Myometrial cell (primary cell): ENCODE measurements at places on chromosomes 6 and 20. TPM values are rescaled to one million over a fixed set of nuclear protein-coding genes. Genes with fewer than 3 reads are reported as not detected.

The GPR6 gene
- not detected in 2 replicates for total RNA-seq

The WFDC12 gene
- not detected in 2 replicates for total RNA-seq

The DSP gene
- 0.35 TPM in 1 of 2 replicates, not detected in the other for total RNA-seq

The PAK5 gene
- total RNA-seq: not detected in 2 replicates

The PGBD1 gene
- total RNA-seq: 5.5 TPM in 2 replicates

The TNFAIP3 gene
- 4.4 and 6.6 TPM in 2 replicates for total RNA-seq

The REM1 gene
- total RNA-seq: under 0.01 TPM in 1 of 2 replicates, not detected in the other

The MMP24 gene
- total RNA-seq: 0.53 and 0.86 TPM in 2 replicates

The MOXD1 gene
- total RNA-seq: 24.2 and 31.2 TPM in 2 replicates

The NKAPL gene
- 0.29 and 1.6 TPM in 2 replicates for total RNA-seq

The VGLL2 gene
- total RNA-seq: not detected in 2 replicates

The RFX6 gene
- not detected in 2 replicates for total RNA-seq

The COL12A1 gene
- 247 and 311 TPM in 2 replicates for total RNA-seq

The RSPH3 gene
- total RNA-seq: 6.0 and 6.3 TPM in 2 replicates

The FAM162B gene
- 3.2 and 7.8 TPM in 2 replicates for total RNA-seq

The TGM3 gene
- not detected in 2 replicates for total RNA-seq

The GINS1 gene
- total RNA-seq: 4.6 and 7.3 TPM in 2 replicates

The MTFR2 gene
- total RNA-seq: 6.0 and 8.1 TPM in 2 replicates

The TP53TG5 gene
- 3.2 TPM in 1 of 2 replicates, not detected in the other for total RNA-seq

The SIRPD gene
- total RNA-seq: not detected in 2 replicates

The RBPJL gene
- not detected in 2 replicates for total RNA-seq

The TNF gene
- total RNA-seq: not detected in 2 replicates

The ADGRF5 gene
- total RNA-seq: not detected in 2 replicates

The FAM50B gene
- 3.2 and 11.0 TPM in 2 replicates for total RNA-seq

The KCNB1 gene
- 0.29 TPM in 1 of 2 replicates, not detected in the other for total RNA-seq

The ADISSP gene
- total RNA-seq: 68.9 and 87.9 TPM in 2 replicates

The WFDC10B gene
- total RNA-seq: not detected in 2 replicates

The THEMIS gene
- not detected in 2 replicates for total RNA-seq

The FYN gene
- total RNA-seq: 37.7 and 49.6 TPM in 2 replicates
